Epithelial cell of prostate (primary cell): ENCODE measurements at places on chromosomes 6 and 20.

- DNase-seq: no peak
These were observed 67.3 kb downstream of the ADTRP start for GRCh38 chr6:11711003-11711983.

- DNase-seq: no peak
These were observed 23.1 kb upstream of the TMEM242 start for GRCh38 chr6:157346373-157346772.

GRCh38 chr6:118722829-118723813 is 71.7 kb upstream of the CEP85L start:
- no peak for DNase-seq

GRCh38 chr6:54198134-54198533 is 86.9 kb downstream of the MLIP start:
- no peak for DNase-seq

GRCh38 chr6:160201061-160201460 is 57.6 kb downstream of the SLC22A2 start:
- DNase-seq: no peak

DNA sequence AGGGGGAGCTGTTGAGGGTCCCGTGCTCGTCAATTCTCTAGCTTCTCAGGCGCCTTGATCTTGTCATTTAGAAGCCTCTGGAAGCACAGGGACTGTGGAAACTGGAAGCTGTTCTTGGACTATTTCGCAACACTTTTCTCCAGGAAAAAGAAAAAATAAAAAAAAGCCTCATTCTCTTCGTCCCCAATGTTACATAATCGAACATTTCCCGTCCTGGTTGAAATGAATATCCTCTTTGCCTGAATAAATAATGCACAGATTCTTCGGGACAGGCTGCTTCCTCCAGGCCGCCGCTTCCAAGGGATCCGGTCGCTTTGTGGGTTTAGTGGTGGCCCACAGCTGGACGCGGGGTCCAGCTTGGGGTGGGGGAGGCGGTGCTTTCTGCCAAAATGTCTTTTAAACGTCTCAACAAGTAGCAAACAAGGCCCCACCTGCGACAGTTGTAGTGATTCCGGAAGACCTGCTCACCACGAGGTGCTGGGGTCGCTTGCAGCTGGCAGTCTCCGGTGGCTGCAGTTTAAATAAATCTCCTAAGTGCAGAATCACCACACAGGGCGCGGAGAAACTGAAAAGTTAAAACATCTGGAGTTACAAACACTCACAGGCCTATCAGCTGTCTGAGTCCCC is 125.9 kb upstream of the ESR1 start:
- no peak for DNase-seq

DNA sequence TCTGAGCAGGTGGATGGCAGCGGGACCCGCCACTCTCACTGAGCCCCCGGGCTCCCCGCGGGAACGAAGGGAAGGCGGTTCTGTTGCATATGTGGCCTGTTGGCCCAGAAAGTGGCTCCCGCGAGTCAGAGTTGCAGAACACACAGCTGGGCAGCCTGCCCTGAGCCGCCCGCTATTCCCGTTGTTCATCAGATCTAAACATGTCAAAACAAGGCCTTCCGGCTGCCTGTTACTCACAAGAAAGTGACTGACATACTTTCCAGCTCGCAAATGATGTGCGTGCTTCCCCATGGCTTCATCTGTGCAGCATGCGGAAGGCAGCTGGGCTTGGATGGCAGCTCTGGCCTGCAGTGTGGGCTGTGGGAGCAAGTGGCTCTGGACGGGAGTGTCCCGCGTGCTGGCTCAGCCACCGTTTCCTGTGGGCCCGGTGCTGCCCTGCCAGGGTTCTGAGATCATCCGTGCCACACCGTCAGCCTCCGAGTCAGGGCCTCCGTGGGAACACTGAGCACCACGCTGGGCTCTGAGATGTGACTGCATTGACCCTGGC is 227.3 kb downstream of the ERMARD start:
- DNase-seq: peak; percentile 93

DNA sequence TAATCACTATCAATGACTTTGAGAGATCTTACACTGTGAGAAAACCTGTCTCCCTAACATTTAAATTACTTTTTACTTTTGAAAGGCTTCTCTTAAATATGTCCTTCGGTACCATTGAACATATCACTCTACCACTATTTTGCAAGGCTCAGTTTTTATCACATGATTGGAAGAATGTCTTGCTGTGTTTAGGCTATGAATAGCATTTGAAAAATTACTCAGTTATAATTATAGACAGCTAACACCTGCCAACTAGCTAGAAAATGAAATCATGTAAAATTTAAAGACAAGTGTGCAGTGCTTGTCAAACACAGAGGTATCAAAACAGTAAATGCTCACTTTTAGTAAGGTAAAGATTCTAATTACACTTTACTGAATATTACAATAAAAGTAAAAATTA is 11.0 kb downstream of the SESN1 start:
- no peak for DNase-seq

- DNase-seq: no peak
These were observed 44.6 kb downstream of the HIVEP2 start for GRCh38 chr6:142900227-142900971.

GRCh38 chr6:168865-169455 is 123.3 kb upstream of the DUSP22 start:
- no peak for DNase-seq

- no peak for DNase-seq
These were observed 110.9 kb downstream of the ARMC2 start for GRCh38 chr6:108958900-108959770.

- no peak for DNase-seq
These were observed 43.6 kb downstream of the MDGA1 start for GRCh38 chr6:37653933-37654565.

GRCh38 chr20:15708984-15709598 is 864.2 kb downstream of the KIF16B start:
- DNase-seq: no peak

DNA sequence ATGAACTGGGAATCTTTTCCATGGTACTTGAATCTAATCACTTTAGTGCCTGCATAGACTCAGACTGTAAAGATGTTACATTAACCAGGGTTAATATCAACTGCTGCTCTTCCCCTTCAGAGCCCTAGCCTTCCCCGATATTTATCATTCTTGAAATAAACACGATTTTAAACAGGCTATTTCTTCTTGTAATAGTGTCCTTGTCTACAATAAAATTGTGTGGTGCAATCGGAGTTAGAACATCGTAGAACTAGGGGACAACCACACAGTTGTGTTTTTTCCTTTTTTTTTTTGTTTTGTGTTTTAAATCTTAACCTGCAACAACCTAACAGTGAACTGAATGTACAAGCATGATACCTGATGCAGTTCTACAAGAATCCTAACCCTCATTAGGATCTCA is 4.5 kb downstream of the GJA1 start:
- DNase-seq: no peak

DNA sequence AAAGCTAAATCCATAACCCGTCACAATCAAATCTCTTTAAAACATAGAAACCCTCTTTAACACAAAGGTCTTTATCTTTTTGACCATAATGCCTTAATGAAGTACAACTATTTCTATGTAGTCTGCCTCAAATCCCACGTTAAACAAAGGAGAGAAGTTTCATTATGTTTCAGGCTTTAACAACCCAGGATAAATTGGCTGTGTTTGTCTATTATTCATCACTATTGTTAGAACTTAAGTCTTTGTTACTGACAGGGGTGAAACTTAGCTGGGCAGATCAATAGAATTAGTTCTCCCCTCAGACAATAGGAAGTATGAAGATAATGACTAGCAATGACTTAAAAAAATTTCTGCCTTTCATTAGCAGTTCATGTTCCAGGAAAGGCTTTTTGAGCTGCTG is 10.1 kb upstream of the METTL24 start:
- DNase-seq: no peak

- DNase-seq: no peak
These were observed 56.0 kb upstream of the NFATC2 start for GRCh38 chr20:51598556-51598955.

- no peak for DNase-seq
These were observed 145.1 kb upstream of the ZNF184 start for GRCh38 chr6:27617700-27618689.

GRCh38 chr20:41387444-41387851 is 20.8 kb upstream of the EMILIN3 start:
- no peak for DNase-seq

- no peak for DNase-seq
These were observed 949 bp upstream of the ATXN1 start for GRCh38 chr6:16762268-16762549.

GRCh38 chr6:24064106-24064505 is 61.9 kb upstream of the NRSN1 start:
- no peak for DNase-seq

DNA sequence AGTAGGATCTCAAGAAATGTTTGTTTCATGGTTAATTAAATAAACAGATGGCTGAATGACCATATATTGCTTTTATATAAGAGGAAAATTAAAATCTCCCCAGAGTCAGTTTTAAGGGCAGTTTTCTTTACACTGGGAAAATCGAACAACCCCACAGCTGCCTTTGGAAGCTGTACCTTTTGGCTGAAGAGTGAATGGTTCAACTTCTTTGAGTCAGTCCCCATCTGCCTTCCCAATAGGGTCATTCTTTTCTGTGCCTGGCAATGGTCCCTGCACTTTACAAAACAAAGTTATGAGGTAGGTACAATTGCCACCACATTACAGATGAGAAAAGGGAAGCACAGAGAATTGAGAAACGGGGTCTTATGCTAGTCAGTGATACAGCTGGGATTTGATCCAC is 39.5 kb downstream of the TSHZ2 start:
- no peak for DNase-seq

GRCh38 chr6:124926435-124926834 is 35.8 kb upstream of the RNF217 start:
- no peak for DNase-seq

DNA sequence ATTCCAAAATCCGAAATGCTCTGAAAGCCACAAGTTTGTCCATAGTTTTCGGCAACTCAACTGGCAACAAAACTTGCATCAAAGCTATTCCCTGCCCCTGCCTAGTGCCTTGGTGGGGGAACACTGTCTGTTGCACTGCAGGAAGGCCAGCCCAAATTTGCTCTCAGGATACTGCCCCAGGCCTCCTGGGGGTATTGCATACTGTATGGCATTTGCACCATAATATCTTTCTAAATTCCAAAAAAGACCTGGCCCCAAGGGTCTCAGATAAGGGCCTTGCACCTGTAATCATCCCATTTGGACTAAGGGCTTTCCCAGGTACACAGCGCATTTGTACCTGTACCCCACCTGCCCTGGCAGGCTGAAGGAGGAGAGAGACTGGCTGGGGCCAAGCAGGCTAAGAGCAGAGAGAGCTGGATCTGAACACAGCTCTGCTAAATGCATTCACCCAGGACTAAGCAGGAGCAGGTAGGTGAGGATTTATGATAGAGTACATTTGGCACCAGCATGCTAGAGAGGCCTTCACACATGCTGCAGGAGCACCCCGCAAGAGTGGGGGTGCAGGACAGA is 4.0 kb upstream of the GRM4 start:
- DNase-seq: no peak

DNA sequence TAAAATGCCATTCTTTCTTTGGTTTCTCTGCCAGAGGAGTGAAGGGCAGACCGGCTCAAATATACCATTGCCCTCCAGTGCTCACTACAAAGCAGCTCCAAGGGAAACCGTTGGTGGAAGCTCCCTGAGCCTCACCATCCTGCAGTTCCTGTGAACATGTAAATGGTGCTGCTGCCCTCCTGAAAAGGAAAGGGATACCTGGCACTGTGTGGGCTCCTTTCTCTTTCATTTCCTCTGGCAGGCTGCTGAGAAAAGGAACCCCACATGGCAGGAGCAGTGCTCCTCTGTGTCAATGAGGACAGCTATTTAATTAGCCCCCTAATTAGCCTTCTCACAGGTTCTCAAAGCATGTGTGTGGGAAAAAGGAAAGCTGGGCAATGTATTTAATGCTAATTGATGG is 142.5 kb downstream of the KLHL32 start:
- DNase-seq: no peak

DNA sequence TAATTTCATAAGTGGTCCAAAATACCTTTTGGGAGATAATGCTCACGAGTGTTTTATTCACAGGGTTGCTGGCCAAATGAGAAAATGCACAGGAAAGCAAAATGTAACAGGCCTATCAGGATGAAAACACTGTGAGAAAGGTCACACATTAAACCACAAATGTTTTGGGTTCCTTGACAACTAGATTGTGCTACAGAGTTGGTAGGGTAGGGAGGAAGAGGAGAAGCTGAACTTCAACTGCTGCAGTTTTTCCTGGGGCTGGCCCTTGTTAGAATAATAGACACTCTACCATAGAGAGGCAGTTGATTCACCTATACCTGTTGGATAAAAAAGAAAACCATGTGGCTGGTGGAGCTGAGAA is 28.1 kb upstream of the PAQR8 start:
- DNase-seq: no peak

GRCh38 chr6:152118678-152119077 is 311.2 kb downstream of the ESR1 start:
- no peak for DNase-seq

DNA sequence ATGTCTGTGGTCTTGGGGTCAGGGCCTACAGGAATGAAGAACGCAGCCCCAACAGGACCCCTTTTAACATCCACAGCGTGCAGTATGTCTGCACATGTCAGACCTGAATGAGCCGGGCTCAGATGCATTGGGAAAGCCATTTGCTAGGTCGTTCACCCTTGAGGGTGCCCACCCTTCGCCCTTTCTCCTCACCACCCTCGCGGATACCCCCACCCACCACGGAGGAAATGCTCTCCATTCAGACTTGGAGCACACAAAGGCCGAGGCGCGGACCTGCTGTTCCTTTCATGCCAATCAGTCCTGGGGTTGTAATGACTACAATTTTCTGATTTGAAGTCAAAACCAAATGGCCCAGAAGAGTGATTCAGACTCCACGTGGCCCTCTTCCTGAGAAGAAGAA is 62.7 kb downstream of the EDN3 start:
- no peak for DNase-seq

DNA sequence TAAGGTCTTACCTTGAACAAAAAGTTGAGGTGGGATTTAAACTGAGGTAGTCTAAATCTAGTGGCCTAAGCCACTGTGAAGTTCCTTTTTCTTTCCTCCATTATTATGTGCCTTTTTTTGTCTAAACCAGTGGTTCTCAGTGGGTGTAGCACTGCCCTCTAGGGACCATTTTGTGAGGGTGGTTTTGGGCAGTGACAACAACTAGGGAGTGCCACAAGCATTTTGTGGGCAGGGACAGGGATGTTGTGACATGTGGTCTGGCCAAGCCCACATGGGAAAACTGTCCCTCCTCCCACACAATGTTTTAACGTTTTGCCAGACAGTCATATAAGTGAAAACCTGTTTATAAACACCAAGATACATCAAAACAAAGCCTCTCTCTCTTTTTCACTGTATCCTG is 899.4 kb upstream of the FLRT3 start:
- DNase-seq: peak; percentile 24

- DNase-seq: peak; percentile 82
These were observed 100.7 kb downstream of the ANKRD60 start for GRCh38 chr20:58127701-58128111.
